ENCODE measurements at places on chromosomes 2 and 18. TPM values are rescaled to one million over a fixed set of nuclear protein-coding genes. Genes with fewer than 3 reads are reported as not detected.
A peak's percentile ranks its signal among the peaks of the same experiment; 100 is the strongest.

G6PC2 gene
- not detected for polyA plus RNA-seq

FER1L5 gene
- 0.07 TPM for polyA plus RNA-seq

AQP12A gene
- polyA plus RNA-seq = not detected

RAD51AP2 gene
- polyA plus RNA-seq = 0.15 TPM

IL36G gene
- polyA plus RNA-seq = not detected

NAT8 gene
- polyA plus RNA-seq = not detected

SOCS6 gene
- polyA plus RNA-seq = 6.1 TPM

FHOD3 gene
- 81.8 TPM for polyA plus RNA-seq

MRO gene
- 1.0 TPM for polyA plus RNA-seq

FOXD4L1 gene
- polyA plus RNA-seq = 0.06 TPM

CABLES1 gene
- polyA plus RNA-seq = 1.0 TPM

FAP gene
- 2.7 TPM for polyA plus RNA-seq

DYSF gene
- 20.6 TPM for polyA plus RNA-seq

GRCh38 chr18:68985172-68985820 lies 187.4 kb downstream of the CCDC102B start:
- H3K27me3 ChIP-seq = no peaks in the 10 kb centered on the region
- no peak overlapping the region for H3K27ac ChIP-seq
- no peak overlapping the region for H3K4me3 ChIP-seq
- H3K4me1 ChIP-seq = no peaks in the 10 kb centered on the region
- no peaks in the 10 kb centered on the region for H3K36me3 ChIP-seq
- no peak for DNase-seq

DNA sequence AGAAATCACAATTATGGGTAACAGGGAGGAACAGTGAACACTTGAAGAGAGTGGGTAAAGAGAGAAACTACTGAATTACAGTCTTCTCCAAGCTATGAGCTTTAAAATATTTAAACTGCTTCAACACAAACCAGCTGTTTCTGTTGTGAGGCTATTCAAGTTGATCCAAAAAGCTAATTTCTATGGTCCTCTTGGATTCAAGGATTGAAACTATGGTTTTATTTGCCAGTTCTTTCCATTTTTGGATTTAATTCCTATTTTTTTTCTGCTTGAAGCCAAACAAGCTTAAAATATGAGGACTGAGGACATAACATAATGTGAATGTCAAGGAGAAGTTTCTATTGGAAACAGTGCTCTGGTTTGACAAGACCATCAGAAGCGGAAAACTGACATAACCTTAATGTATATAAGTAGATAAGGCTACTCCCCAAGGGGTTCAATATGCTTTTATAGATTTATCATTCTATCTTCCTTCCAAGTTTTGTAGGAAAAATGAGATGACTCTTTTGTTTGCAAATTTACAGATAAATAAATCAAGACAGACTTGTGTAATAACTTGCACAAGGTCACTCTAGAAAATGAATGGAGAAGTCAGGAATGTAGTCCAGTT lies 60.7 kb upstream of the AQP4 start:
- H3K27me3 ChIP-seq = no peaks in the 10 kb centered on the region
- no peak overlapping the region for H3K4me3 ChIP-seq
- no peak overlapping the region for H3K27ac ChIP-seq
- no peaks in the 10 kb centered on the region for H3K36me3 ChIP-seq
- no peaks in the 10 kb centered on the region for H3K4me1 ChIP-seq
- DNase-seq = no peak

GRCh38 chr18:63162271-63163014 lies 157.1 kb downstream of the BCL2 start:
- H3K4me3 ChIP-seq = no peak overlapping the region
- H3K36me3 ChIP-seq = no peaks in the 10 kb centered on the region
- DNase-seq = no peak
- H3K27me3 ChIP-seq = no peaks in the 10 kb centered on the region
- peak overlapping the region; percentile 72 for H3K27ac ChIP-seq

DNA sequence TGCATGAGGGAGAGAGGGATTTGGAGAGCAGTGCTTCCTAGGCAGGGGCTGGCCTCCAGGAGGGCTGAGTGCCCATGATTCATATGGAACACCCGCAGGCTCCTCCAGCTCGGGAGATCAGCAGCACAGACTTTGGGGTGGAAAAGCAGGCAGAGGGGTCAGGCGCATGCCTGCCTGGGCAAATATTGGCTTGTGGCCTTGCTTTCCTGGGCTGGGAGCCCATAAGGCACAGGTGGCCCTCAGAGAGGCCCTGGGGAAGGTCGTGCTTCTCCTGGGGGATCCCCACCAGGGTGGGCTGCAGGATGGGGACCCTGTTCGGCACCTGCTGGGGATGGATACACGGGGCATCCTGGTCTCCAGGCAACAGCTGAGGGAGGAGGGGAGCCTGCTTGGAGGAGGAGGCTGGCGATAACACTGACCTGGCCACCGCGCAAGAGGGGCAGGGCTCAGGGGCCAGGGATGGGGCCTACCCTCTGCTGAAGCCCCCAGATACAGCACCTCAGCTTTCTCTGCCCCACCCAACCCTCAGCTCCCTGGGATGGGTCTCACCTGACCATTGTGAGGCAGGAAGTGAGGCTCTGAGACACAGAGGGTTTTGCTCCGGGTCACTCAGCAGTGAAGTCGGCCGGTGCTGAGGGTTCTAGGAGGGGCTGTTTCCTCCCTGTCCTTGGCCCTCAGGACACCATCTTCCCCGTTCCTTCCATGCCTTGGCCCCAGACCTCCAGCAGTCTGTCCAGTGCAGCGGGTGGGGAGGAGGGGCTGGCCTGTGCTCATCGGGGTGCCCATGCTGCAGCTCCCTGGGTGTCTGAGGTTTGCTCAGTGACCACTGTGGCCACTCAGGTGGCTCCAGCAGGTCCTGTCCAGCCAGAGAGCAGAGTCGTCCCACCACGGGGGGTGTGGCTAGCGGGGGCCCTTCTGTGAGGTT lies 12.0 kb downstream of the AQP12A start:
- DNase-seq = peak; percentile 5
- H3K27me3 ChIP-seq = peaks cover 50% of the 10 kb centered on the region
- no peaks in the 10 kb centered on the region for H3K4me1 ChIP-seq
- H3K27ac ChIP-seq = no peak overlapping the region
- H3K36me3 ChIP-seq = no peaks in the 10 kb centered on the region
- H3K4me3 ChIP-seq = no peak overlapping the region

GRCh38 chr18:71398531-71398930 lies 1109.7 kb downstream of the SOCS6 start:
- H3K4me3 ChIP-seq = no peak overlapping the region
- H3K36me3 ChIP-seq = no peaks in the 10 kb centered on the region
- no peaks in the 10 kb centered on the region for H3K4me1 ChIP-seq
- H3K27me3 ChIP-seq = no peaks in the 10 kb centered on the region
- H3K27ac ChIP-seq = no peak overlapping the region
- DNase-seq = no peak

GRCh38 chr18:54119524-54120019 lies 104.9 kb downstream of the MBD2 start:
- H3K4me1 ChIP-seq = no peaks in the 10 kb centered on the region
- H3K27me3 ChIP-seq = no peaks in the 10 kb centered on the region
- H3K36me3 ChIP-seq = no peaks in the 10 kb centered on the region
- H3K4me3 ChIP-seq = no peak overlapping the region
- H3K27ac ChIP-seq = no peak overlapping the region
- DNase-seq = peak; percentile 5

DNA sequence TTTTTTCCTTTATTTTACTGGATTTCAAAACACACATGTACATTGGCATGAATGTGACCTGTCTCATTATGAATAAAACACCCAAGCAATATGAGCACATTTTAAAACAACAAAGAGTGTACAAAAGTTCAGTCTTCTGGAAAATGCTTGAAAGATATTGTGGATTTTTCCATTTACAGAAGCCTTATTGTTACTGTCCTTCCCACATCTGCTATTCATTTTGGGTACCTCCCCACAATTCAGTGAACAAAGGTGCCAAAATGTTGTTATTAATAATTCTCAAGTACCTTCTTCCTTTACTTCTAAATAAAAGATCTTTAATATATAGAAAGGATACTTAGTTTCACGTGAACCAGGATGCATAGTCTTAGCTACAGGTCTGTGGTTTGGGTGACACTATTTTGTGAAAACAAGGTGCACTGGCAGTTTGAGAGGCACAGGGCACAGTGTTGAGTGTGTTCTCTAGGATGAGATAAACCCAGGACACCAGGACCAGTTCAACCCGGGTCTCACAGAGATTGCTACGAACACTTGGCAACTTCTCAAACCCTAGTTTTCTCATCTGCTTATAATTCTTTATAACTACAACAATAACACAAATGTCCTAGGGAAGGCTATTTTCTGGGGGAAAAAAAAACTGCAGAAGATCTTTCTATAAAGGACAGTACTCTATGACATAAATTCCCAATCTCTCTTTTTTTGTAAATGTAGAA lies 84.5 kb upstream of the GALNT5 start:
- H3K27me3 ChIP-seq = no peaks in the 10 kb centered on the region
- no peak for DNase-seq
- H3K36me3 ChIP-seq = no peaks in the 10 kb centered on the region
- peak overlapping the region; percentile 24 for H3K27ac ChIP-seq
- H3K4me3 ChIP-seq = peak overlapping the region; percentile 1
- no peaks in the 10 kb centered on the region for H3K4me1 ChIP-seq

DNA sequence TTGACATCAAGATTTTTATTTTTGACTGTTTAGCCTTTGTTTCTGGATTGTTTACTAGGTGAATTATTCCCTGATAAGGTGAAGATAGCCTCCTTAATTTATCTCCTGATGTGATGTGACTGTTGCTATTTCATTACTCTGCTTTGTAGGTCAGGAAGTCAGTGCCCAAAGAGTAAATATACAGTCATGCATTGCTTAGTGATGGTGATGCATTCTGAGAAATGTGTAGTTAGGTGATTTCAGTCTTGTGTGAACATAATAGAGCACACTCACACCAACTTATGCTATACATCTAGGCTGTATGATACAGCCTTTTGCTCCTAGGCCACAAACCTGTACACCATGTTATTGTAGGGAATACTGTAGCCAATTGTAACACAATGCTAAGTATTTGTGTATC lies 102.4 kb upstream of the THUMPD2 start:
- DNase-seq = no peak
- H3K27me3 ChIP-seq = no peaks in the 10 kb centered on the region
- H3K4me3 ChIP-seq = no peak overlapping the region
- no peak overlapping the region for H3K27ac ChIP-seq
- no peaks in the 10 kb centered on the region for H3K4me1 ChIP-seq
- H3K36me3 ChIP-seq = no peaks in the 10 kb centered on the region

- no peaks in the 10 kb centered on the region for H3K27me3 ChIP-seq
- DNase-seq = no peak
- H3K36me3 ChIP-seq = no peaks in the 10 kb centered on the region
- H3K4me3 ChIP-seq = no peak overlapping the region
- no peaks in the 10 kb centered on the region for H3K4me1 ChIP-seq
- no peak overlapping the region for H3K27ac ChIP-seq
Measured at GRCh38 chr2:34161549-34161948, 562.5 kb upstream of the FAM98A start.

GRCh38 chr2:173427887-173428668 lies 73.4 kb downstream of the CDCA7 start:
- peak overlapping the region; percentile 43 for H3K27ac ChIP-seq
- DNase-seq = peak; percentile 22
- no peaks in the 10 kb centered on the region for H3K27me3 ChIP-seq
- no peak overlapping the region for H3K4me3 ChIP-seq
- no peaks in the 10 kb centered on the region for H3K36me3 ChIP-seq

DNA sequence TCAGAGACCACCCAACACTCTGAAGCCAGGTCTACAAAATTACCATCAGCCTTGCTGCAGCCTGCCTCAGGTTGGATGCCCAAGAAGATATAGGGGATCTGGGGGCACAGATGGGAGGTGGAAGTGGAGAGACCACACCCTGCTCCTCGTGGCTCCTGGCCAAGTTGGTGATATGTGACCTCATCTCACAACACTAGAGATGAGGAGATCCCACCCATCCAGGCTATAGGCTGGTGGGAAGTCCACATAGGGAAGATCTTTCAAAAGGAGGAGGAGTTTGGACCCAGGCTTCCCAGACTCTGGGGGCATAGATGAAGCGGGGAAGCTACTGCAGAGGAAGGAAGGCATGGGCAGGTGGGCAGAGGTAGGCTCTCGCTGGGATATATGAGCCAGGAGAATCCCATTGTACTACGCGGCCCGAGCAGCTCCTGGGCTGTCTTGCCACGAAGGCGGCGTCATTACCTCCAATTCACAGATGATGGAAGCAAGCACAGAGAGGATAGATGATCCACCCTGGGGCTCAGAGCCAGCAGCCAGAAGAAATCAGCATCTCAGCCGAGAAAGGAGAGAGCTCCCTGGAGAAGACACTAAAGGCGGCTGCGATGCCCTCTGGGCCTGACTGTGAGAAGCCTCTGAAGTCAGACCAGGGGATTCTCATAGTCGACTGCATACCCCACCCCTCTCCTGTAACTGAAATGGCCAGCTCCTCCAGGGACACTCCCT lies 96.0 kb downstream of the RHOB start:
- H3K27me3 ChIP-seq = no peaks in the 10 kb centered on the region
- no peak overlapping the region for H3K4me3 ChIP-seq
- H3K36me3 ChIP-seq = no peaks in the 10 kb centered on the region
- no peak for DNase-seq
- no peak overlapping the region for H3K27ac ChIP-seq

- no peaks in the 10 kb centered on the region for H3K4me1 ChIP-seq
- no peak overlapping the region for H3K27ac ChIP-seq
- no peaks in the 10 kb centered on the region for H3K36me3 ChIP-seq
- DNase-seq = no peak
Measured at GRCh38 chr2:203973676-203974075, 37.1 kb downstream of the ICOS start.

- no peak overlapping the region for H3K27ac ChIP-seq
- no peaks in the 10 kb centered on the region for H3K4me1 ChIP-seq
- DNase-seq = no peak
Measured at GRCh38 chr2:41377837-41378236, 670.0 kb upstream of the PKDCC start.

DNA sequence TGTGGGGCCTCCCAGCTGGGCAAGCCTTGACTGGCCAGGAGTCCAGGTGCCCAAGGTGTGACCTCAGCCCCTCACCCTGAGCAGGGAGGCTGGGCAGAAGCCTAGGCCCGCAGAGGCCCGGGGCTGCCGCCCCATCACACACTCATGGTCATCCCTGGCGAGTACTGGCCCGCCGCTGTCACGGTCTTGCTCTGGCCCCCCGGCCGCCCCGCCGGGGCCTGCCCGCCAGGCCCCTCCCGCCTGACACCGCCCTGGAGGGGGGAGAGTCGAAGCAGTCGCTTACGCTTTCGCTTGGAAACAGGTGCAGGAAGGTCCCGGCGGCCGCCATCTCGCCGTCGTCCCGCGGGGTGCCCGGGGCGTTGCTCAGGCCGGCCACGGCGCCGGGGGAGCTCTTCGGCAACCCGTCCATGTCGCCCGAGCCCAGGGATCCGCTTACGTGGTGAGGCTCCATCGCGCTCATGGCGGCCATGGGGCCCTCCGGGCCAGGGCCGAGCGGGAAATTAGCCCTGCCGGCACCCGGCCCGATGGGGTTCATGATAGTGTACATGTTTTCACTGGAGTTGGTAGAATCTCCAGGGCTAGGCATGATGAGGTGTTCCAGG lies 26.6 kb upstream of the ANKRD62 start:
- no peaks in the 10 kb centered on the region for H3K27me3 ChIP-seq
- DNase-seq = peak; percentile 10
- H3K27ac ChIP-seq = no peak overlapping the region
- no peak overlapping the region for H3K4me3 ChIP-seq

- no peak overlapping the region for H3K27ac ChIP-seq
- DNase-seq = no peak
- no peak overlapping the region for H3K4me3 ChIP-seq
- no peaks in the 10 kb centered on the region for H3K36me3 ChIP-seq
- no peaks in the 10 kb centered on the region for H3K4me1 ChIP-seq
Measured at GRCh38 chr2:113144259-113144658, 16.9 kb downstream of the IL1RN start.

Data from heart right ventricle (tissue), 16 donors.